Right cardiac atrium (tissue), 5 donors: ENCODE measurements at places on chromosomes 2 and 18.
A peak's percentile ranks its signal among the peaks of the same experiment; 100 is the strongest.

- DNase-seq: no peak
Observed at GRCh38 chr2:159118859-159119500, 150.5 kb downstream of the TANC1 start.

DNA sequence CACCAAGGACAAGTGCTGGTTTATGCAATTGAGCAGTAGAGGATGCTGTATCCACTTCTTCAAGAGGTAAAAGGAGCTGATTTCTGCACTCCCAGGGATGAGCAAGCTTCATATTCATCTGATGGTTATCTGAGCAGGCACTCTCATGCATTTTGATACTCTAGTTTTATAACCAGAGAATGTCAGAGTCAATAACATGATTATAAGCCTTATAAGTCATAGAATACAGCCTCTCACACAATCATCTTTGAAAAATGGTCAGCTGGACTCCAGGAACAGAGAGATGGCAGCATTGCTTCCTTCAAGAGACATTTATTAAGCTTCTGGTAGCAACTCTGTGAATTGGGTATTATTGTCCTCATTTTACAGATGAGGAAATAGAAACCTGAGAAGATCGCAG, 167.1 kb downstream of the SLC8A1 start:
- DNase-seq: no peak

GRCh38 chr2:121748202-121748601, 7.2 kb upstream of the TSN start:
- DNase-seq: peak; percentile 69

GRCh38 chr2:145692971-145693478, 1173.1 kb upstream of the ZEB2 start:
- DNase-seq: no peak

DNA sequence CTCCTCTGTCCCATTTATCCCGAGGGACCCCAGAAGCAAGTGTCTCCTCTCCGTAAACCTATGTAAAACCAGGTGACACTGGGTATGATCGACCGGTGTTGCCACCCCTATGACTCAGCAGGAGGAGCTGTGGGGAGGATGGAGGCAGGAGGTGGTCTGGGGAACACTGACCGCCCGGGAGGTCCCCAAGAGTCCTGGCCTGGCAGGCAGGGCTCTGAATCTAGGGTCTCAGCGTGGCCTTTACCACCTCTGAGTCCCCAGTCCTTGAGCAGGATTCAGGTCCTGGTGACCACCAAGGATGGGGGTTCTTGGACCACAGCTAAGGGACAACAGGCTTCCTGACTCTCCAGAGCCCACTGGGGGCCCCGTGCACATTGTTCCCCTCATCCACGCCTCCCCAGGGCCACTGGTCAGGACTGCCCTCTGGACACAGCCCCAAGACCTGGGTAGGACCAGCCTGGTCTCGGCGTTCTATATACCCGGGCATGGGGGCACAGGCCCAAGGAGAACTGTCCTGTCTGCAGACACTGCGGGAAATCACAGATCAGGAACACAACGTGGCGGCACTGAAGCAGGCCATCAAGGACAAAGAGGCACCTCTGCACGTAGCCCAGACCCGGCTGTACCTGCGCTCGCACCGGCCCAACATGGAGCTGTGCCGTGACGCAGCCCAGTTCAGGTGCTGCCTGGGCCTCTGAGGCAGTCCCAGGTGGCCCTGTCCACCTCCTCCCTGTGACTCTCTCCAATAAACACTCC, 4.0 kb downstream of the TEKT4 start:
- no peak for DNase-seq

- no peak for DNase-seq
Observed at GRCh38 chr2:144476682-144477081, 43.2 kb downstream of the ZEB2 start.

DNA sequence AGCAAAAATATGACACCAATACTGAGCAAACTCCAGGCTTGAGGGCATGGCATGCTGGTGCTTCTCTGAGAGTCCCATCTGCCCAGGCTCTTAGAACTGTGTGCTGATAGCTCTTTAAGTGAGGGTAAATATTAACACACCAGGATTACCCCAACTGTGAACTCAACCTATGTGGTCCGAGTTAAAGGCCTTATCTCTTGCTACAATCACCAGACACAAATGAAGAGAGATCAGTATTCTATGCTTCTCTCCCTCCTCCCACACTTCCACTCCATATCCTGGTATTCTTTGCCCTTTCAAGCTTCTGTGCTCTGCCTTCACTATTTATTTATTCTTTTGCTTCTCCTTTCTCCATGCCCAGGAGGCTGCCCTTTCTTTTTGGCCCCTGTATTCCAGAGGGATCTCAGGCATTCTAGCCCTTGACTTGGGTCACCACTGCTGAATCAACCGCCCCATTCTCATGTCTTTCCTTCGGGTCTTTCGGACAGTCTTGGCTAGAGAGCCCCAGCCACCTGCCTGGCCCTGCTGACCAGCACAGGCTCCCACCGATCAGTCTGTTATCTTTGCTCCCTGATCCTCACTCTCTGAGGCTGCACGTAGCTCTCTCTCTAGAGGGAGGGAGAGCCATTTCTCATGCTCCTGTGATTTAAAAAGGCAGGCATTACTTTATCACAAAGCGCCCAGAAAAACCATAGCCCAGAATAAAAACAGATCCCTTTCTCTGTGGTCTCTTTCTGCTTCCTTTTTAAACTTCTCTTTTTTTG, 17.2 kb upstream of the HK2 start:
- DNase-seq: no peak

GRCh38 chr18:45738660-45739059, 14.7 kb downstream of the SLC14A1 start:
- no peak for DNase-seq

DNA sequence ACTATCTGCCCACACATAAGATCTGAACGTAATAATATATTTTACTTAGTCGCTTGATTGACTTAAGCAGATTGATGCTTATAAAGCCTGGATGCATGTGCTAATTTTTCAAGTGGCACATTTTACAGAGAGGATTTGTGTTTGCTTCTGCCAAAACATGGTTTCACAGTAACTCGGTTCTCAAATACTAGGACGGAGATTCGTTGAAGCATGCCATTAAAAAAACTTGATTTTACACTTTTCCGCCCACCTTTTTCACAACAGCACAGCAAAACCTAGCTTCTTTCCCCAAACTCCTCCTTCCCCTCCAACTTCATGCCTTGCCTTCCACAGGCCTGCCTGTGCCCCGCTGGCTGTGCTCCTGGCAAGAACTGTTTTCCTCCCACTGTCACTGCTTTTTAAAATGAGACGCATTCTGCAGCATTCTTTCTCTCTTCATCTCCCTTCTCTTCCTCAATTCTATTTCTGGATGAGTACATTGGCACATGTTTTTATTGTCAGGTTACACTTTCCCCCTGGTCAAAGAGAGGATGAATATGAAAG, 55.1 kb upstream of the LMAN1 start:
- DNase-seq: no peak

DNA sequence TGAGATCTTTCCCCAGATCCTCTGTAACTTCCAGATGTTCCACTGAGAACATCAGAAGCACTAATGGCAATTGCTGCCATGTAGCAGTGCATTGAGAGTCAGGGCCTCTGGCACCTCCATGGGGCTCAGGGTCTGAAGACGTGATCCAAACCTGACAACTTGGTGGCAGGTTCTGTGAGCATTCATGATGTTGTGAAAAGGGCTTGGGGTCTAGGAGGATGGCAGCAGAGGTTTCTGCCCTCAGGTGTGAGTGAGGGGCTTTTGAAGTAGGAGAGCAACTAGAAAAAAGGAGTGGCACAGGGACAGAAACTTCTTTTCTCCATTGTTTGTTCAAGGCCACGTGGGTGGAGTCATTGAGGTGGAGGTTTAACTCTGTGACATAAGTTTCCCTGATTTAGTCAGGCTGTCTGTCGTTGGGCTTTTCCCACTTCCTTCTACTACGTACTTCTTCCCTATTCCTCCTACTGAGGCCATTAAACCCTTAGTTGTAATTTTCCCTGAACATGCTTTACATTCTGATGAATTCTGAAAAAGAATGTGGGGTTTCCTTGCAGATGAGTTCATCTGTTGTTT, 13.1 kb downstream of the CFLAR start:
- DNase-seq: no peak

DNA sequence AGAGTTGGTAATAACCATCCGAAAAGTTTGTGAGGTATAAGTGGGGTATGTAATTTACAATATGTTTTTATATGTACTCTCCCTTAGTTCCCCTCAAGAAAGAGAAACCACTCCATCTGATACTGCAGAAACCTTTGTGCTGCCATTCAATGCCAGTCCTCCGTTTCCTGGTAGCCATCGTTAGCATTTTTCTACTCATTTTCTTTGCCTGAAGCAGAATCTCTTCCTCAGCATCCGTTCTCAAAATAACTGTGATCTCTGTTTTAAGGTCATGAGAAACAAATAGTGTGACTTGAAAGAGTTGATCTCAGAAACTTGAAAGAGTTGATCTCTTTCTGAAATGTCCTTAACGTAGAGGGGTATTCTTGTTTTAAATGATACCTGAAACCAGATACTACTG, 996 bp downstream of the PTCD3 start:
- DNase-seq: no peak
